Stimulated activated CD4-positive, alpha-beta T cell treated with anti-CD3 and anti-CD28 coated beads, Interleukin-12 subunit alpha, Interleukin-12 subunit beta, amount 100 ng/mL, for 48 hours (primary cell): ENCODE measurements at places on chromosomes 3 and 15.

DNA sequence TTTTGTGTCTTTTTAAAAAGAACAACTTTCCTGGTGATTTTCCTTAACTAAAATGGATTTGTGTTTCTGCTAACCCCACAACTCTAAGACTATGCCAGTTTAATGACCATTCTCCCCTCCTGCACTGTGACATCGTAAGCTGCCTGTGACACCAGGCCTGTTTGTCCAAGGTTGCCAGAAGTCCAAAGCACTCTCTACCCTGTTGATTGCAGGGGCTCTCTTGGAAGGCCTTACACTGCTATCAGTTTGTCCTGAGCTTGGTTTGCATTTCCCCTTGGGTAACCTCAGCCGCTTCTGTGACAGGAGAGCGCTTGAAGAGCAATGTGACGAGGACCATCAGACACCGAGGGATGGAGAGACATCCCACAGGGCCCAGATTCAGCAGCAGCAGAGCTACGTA is 55.8 kb downstream of the CDAN1 start:
- DNase-seq = no peak

GRCh38 chr3:41352510-41352909 is 153.2 kb downstream of the CTNNB1 start:
- no peak for DNase-seq

GRCh38 chr3:57100046-57100695 is 39.7 kb downstream of the SPATA12 start:
- peak; percentile 39 for DNase-seq

DNA sequence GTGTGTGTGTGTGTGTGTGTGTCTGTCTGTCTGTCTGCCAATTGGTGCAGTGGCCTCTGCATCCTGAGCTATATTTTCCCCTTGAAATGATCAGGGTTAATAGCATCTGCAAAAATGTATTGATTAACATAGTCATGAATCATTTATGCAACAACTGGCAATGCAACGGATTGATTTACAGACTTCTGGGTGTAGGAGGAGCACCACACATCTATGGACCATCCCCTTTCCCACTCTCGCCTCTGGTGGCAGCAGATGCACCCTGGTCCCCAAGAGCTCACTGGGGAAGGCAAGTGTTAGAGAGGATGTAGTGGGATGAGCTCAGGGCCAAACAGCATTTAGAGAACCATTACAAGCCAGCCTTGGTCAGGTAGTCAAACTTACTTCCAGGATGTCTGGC is 272.7 kb upstream of the C2CD4B start:
- no peak for DNase-seq

DNA sequence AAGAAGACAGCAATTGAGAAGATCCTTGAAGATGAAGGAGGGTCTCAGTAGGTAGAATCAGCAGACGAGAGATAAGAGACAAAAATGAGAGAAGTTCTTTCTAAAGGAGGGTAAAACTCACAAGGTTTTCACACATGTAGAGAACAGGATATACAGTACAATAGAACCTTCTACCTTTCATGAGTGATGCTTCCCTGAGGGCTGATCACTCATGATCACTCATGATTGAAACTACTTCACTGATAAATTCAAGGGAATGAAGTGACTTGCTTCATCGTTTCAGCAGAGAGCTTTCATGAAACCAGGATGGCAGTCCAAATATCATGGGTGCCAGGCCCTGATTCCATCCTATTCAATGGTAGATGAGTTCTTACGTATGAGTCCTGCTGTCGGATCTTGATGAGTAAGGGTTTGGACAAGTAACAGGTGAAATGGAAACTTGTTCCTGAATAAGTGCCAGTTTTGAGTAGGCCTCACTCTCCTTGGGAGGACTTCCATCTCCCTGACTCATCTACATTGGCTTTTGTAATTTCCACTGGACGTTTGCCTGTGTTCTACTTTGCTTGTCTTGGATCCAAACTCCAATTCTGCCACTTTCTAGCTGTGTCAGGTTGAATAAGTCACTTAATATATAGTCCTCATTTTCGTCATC is 9.6 kb upstream of the CLDN16 start:
- no peak for DNase-seq

- no peak for DNase-seq
Measured at GRCh38 chr3:9074079-9074478, 110.8 kb upstream of the RAD18 start.

- DNase-seq = no peak
Measured at GRCh38 chr3:25589104-25589782, 75.5 kb downstream of the TOP2B start.

DNA sequence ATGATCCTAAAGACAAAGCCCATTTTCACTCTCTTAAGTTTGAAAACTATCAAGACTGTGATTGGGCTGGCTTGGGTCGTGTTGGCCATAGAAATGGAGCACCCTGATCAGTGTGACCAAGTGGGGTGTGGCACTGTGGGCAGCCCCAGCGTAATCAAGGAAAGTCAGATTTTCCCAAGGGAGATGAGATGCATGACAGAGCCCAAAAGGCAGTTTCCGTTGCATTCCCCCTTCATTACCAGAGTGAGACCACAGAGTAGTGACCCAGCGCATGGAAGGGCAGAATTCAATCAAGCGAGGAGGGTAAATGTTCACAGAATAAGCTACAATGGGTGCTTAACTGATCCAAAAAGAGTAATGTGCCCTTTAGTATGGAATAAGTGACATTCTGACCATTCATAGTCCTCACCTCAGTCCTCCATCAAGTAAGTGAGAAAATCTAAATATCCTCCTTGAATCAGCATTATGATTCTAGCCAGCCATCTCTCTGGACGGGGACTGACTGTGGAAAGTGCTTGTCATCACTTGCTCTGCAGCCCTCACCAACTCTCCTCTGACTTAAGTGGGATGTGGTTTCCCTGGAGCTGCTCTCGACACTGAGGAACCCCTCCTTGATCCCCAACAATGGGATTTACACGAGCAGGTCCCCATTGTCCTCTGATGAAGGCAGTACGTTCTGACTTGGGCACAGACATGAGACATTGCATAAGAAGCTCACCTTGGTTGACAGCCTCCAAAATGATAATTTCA is 430.5 kb downstream of the OCA2 start:
- no peak for DNase-seq

- no peak for DNase-seq
Measured at GRCh38 chr3:180802837-180803236, 109.6 kb upstream of the FXR1 start.
